CD8-positive, alpha-beta memory T cell (primary cell): ENCODE measurements at places on chromosomes 16 and 17.

DNA sequence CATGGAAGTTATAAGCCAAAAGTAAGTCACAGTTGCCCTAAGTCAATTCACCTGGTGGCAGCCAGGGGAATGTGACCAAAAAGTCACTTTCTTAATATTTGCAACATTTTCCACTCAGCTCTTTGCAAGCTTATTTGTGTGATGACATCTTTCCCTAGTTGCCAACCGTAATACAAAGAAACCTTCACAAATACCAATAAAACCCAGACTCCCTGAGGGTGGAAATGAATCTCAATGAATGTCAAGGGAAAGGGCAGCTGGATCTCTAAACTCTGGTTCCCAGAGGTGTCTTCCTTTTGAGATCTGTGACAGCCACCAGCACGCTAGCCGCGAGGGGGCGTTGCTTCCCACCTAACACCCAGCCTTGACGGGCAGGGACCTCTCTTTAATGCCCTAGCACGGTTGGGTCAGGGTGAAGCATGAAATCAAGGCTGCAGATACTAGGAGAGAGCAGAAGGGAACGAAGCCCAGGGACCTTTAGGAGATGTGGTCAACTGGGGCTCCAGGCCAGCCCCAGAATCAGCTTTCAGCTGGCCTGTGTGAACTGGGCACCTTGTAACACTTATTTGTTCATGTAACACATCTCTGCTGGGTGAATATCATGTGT is 82.2 kb downstream of the CMC2 start:
- DNase-seq = peak; percentile 9

DNA sequence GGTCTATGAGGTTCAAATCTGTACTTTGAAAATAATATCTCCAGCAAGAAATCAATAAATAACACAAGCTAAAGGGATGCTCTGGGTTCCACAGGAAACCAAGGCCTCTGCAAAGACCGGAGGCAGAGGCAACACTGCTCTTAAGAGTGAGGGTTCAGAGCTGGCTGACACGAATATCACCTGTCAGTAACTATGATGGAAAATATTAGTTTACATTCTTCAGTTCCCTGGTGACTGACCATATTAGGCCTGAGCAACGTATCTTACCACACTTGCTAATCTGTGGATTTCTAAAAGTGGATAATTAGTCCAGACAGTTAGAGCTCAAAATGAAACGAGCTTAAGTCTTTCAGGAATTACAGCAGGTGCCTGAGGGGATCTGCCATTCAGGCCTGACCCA is 459.3 kb downstream of the HS3ST3B1 start:
- DNase-seq = no peak

- DNase-seq = peak; percentile 76
Measured at GRCh38 chr16:82011199-82011641, at the start of gene SDR42E1. Gene SDR42E1 (minus strand): TSS chr16:82011470. CDS start chr16:82000858, 10,612 bp downstream.

GRCh38 chr17:47013341-47013740 is 34.3 kb upstream of the RPRML start:
- no peak for DNase-seq

DNA sequence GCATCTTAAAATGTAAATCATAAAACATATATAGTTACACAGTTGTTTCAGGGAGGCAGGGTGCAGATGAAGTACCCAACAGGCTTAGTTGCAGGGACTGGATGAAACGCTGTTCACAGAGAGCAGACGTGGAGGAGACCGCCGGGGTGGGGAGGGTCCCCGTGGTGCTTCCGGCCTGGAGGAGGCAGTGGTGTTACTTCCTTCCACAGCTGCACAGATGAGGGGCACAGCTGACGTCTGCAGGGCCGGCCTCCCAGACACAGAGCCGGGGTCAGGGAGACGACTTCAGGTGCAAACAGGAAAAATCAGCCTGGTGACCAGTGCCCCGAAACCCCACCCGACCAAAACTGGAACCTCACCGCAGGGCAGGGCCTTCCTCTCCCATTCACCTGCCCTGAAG is 17.1 kb downstream of the SPIRE2 start:
- DNase-seq = no peak

GRCh38 chr17:37488607-37489196 is 989 bp upstream of the DUSP14 start:
- DNase-seq = peak; percentile 39

GRCh38 chr16:77063676-77064016 is 127.3 kb upstream of the MON1B start:
- DNase-seq = no peak

GRCh38 chr17:76962858-76963257 is 94.7 kb downstream of the MGAT5B start:
- DNase-seq = no peak

DNA sequence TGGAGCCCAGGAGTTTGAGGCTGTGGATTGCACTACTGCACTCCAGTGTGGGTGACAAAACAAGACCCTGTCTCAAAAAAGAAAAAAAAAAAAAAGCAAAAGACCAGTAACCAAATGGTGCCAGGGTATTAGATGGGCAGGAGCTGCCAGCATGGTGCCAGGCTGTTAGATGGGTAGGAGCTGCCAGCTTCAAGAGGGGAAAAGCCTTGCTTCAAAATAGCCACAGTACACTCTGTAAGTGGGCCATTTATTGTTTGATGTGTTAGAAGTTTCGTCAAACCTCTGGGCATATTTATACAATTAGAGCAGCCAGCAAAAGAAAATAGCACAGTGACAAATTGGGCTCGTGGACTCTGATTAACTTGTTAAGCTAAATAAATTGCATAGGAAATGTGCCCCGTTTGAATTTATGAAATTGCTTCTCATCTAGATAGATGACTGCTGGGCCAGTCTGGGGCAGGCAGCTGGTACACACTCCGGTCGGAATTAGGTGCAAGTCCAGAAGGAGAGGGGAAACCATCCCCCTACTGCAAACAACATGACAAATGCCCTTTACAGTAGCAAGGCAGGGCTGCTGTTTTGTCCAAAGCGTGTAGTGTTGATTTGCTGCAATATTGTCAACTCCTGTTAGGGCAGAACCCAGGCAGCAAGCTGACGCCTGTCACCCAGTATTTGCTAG is 126.3 kb upstream of the IRX3 start:
- DNase-seq = no peak

DNA sequence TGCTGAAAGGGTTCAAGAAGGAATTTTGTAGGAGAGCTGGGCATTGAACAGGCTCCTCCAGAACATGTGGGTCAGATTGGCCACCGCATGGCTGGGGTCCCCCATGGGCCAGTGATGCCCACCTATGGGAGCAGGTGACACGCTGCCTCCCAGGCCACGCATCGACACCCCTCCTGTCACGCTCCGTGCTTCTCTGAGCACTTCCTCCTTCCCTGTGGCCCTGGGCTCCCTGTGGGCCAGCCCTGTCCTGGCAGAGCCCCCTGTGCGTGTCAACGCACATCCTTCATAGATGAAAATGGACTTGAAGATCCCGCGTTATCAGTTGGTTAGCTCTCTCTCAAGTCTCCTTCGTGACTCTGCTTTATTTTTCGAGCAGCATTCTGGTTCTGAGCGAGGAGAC is 160.3 kb downstream of the RPTOR start:
- DNase-seq = no peak

DNA sequence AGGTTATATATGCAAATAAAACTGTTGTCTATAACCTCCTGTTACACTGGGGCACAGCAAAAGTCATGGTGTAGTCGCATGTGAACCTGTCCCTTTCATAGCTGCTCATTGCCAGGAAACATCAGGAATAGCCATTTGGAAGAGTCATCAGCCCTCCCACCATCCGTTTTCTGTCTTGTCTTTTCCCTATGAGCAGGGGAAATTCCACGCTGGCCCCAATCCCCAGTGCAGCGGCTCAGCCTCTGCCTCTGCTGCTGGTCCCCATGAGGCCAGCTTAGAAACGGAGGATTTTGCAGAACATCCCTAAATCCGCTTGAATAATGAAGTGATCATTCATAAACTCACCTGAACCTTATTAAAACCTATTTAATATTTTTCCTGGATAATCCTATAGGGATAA is 10.5 kb downstream of the MAPT start:
- no peak for DNase-seq

- DNase-seq = no peak
Measured at GRCh38 chr16:13873835-13874438, 46.0 kb upstream of the ERCC4 start.

DNA sequence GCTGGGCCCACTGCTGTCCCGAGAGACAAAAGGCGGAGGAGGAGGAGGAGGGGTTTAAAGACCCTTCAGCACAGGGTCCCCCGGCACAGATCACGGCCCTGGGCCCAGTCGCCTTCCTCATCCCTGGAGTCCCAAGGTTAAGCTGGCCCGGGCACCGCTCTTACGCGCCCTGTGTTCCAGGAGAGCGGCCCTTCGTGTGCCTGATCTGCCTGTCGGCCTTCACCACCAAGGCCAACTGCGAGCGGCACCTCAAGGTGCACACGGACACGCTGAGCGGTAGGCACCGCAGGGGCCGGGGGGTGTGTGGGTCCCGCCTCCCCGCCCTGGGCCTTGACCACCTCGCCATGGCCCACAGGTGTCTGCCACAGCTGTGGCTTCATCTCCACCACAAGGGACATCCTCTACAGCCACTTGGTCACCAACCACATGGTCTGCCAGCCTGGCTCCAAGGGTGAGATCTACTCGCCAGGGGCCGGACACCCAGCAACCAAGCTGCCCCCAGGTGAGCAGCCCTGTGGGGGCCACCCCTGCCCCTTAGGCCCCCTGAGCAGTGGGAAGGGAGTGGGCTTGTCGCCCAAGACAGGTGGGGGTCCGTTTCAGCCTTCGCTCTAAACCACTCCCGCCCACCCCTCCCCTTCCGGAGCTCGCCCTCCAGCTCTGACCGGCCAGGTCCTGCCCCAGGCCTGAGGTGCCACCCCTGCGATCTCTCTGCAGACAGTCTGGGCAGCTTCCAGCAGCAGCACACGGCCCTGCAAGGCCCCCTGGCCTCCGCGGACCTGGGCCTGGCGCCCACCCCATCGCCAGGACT is 37.6 kb upstream of the ZC3H18 start:
- DNase-seq = no peak

- DNase-seq = no peak
Measured at GRCh38 chr16:67370661-67371060, 22.6 kb downstream of the TPPP3 start.

DNA sequence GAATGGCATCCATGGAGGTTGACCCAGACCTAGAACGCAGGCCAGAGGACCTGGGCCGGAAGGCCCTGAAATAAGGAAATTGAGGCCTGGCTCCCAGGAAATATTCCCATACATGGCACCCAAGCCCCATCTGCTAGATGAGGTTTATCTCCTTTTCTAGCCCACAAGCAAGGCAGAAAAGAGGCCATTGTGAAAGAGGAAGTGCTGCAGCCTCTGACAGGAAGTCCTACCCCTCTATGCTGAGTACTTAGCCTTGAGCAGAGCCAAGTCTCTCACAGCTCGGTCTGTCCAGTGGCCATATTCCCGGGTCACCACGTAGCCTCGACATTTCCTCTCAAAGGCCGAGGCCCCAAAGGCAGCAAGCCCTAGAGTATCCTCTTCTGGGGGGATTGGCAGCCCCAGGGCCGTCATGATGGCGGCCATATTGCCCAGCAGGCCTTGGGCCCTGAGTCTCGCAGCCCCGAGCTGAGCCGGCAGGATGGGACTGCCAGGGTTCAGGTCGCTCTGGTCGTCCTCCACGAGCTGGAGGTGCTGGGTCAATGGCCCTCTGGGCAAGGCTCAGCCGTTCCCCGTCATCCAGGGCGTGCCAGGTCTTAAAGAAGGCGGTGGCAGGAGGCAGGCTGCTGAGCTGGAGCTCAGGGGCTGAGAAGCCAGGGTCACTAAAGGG is 7.8 kb downstream of the CTF1 start:
- DNase-seq = no peak

DNA sequence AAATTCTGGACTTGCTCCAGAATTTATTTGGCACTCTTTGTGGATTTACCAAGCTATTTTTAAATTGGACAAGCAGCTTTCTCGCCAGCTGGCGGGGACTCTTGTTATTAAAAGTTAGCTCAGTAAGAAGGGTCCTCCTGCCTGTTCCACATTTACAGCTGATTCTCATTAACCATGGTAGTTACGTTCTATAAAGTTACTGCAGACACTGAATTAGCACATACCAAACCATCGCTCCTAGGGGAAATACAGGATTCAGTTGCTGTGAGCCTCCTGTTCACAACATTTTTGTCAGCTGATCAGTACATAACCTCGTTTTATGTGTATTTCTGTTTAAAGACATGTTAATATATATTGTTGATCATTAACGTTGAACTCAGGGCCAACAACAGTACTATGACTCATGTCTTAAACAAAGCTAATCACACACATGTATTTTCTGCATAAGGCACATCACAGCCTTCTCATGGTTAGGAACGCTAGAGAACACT is 4.2 kb downstream of the LDAF1 start:
- DNase-seq = no peak

DNA sequence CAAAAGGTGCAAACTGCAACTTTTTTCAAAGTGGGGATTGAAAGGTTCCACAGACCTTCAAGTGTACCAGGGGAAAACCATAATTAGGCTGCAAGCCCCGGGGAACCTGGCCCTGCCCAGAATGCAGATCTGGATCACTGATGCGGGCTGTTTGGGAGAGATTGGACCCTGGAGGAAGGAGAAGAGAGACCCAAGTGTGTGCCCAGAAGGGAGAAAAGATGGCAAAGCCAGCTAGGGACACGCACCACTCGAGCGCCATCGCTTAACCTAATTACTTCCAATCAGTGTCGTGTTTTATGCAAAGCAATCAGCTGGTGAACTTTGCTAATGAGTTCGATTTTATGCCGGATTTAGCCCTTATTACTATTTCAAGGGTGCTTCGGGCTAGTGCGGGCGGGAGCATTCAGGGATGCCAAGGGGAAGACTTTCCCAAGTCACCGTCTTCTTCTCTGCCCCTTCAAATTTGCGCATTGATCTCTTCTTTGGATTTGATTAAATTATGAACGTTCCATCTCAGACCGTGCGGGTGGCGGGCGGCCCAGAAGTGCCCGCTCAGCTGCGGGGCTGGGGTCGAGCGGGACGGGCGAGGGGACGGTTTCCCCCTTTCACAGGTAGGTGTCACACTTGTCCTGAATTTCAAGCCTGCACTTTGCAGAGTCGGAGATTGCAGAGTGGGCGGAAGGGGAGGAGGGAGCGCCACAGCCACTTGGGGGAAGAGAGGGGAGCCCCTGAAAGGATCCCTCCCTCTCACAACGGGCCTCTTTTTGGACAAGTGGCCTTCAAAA is 4.0 kb downstream of the IRX5 start:
- DNase-seq = no peak

- no peak for DNase-seq
Measured at GRCh38 chr17:13601776-13602551, at the start of gene HS3ST3A1. Gene HS3ST3A1 (minus strand): TSS chr17:13601929. CDS start chr17:13601129, 800 bp downstream.

GRCh38 chr16:11138022-11138768 is 117.8 kb downstream of the SOCS1 start:
- no peak for DNase-seq

DNA sequence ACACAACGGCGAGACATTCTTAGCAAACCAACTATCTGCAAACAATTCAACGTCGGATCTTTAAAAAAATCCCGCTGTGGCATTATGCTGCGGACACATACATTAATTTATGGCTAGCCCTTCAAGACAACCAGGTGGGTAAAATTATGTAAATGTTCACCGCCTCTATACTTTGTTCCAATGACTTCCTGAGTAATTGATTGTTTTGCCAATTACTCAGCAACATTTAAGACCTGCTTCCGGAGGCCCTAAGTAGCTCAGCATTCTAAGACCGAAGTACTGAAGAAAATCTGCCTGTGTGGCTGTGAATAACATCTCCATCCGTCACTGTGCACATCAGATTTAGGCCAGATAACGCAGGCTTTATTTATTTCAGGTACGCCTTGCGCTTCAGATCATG is 23.3 kb downstream of the QPRT start:
- DNase-seq = peak; percentile 59

GRCh38 chr16:78002915-78003538 is 19.3 kb upstream of the CLEC3A start:
- peak; percentile 25 for DNase-seq
